ENCODE measurements at places on chromosomes 13 and 19.

GRCh38 chr13:75869981-75870380 lies 233.9 kb downstream of the LMO7 start:
- no peak for DNase-seq

DNA sequence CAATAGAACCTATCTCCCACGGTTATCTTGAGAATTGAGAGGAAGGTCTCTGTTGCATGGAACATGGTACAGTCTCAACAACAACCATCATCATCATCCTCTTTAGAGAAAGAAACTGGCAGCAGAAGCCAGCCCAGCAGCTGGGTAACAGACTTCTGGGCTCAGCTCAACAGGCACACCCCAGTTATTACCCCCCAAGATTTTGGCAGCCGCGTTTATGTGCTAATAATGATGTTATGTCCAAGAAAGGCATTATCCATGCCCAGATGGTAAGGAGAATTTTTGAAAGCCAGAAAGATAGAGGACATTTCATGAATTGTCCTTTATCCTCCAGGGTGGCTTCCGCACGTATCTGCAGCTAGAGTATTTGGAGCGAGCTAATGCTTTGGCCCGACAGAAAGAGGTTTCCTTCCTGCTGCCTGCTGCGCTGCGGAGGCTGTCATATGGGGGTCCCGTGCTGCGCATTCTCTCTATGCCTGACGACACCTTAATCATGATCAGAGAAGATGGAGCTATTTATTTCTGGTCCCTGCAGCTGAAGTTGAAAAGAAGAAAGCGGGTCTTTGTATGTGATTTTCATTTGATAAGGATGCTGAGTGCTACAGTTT lies 89.9 kb downstream of the TEX26 start:
- DNase-seq = no peak

DNA sequence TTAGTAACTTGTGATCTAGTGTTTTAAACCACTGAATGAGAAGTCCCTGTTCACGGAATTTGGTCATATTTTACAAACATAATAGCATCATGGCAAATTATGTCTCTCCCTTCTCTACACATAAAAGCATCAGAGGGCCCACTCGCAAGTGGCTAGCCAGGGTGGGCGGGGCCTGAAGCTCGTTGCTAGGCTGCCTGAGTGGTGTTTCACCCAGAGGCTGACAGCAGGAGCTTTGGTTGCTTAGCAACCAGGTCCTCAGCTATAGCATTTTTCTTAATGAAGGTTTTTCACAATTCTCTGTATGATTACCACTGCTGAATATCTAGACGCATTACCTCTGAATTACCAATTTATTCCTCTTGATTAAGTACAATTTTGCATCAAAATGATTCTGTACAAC lies 126.5 kb downstream of the NALCN start:
- peak; percentile 84 for DNase-seq

DNA sequence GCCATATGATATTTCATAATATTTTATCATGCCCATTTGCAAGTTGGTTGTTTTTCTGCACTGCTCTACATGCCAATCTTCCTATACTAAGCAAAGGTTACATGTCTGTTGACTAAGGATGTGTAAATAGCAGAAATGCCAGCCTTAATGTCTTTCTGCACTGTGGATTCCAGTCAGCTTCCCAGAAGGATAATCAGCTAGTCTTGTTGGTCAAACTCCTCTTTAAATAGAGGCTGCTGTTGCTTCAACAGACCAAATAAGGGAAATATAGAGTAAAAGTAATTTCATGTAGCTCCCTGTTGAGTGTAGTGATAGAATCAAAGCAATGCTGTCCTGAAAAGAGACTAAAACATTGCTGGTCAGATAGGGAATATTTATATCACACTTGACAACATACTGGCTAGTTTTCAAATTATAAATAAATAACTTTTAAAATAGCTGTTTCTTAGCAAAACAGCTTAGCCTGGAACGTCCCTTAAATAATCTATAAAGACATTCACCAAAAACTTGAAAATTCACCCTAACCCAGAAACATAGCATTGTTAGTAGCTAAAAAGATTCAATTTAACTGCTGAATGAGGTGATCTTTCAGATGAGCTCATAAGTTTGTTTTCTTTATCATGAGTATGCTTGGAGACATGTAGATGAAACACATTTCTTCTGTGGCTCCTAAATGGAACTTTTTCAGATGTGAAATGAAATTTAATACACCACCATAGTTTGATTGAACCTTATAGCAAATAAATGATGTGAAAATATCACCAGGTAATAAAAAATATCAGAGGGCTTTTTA lies 56.6 kb downstream of the FRY start:
- DNase-seq = no peak

- DNase-seq = no peak
These were observed 22.8 kb downstream of the COL4A2 start for GRCh38 chr13:110329798-110330461.

GRCh38 chr19:2888731-2889224 lies 11.9 kb upstream of the ZNF57 start:
- no peak for DNase-seq

- DNase-seq = no peak
These were observed 2.8 kb upstream of the CEACAM5 start for GRCh38 chr19:41705393-41706174.

DNA sequence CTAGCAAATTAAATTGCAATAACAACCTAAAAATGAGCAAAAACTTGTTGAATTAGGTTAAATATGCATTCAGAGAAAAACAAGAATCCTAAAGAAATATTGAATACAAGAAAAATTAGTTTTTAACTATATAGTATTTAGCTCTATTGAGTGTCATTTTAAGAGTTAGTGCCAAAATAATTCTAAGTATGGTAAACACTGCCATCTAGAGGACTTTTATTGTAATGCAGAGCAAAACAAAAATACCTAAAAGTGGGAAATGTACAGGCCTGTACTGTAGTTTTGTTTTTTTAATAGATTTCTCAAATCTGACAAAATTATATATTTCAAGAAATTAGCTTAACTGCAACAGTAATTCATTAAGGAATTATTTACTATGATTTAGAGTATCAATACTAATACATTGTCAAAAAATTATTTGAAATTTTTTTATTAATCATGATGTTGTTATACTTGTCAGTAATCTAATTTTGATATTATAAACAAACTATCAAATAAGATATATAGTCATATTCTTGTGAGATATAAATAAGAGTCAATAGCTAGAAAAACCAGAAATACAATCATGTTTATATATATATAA lies 8.2 kb upstream of the PCDH9 start:
- DNase-seq = no peak

DNA sequence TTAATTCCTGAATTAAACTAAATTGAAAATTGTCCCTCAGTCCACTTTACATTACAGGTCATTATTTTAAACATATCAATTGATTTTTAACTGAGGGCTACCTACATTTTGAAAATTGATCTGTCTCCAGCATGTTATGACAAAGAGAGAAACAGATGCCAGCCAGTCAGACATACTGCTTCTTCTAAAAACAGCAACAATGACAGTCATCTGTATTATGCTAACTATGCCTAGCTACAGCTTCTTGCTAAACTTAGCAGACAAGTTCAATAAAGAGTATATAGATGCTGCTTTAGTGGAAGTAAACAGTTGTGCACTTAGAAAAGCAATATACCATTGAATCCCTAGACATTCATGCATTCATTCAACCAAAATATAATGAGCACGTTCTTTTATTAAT lies 48.6 kb upstream of the EEF1AKMT1 start:
- DNase-seq = no peak

- no peak for DNase-seq
These were observed 262.1 kb downstream of the PCDH9 start for GRCh38 chr13:66967811-66968597.

DNA sequence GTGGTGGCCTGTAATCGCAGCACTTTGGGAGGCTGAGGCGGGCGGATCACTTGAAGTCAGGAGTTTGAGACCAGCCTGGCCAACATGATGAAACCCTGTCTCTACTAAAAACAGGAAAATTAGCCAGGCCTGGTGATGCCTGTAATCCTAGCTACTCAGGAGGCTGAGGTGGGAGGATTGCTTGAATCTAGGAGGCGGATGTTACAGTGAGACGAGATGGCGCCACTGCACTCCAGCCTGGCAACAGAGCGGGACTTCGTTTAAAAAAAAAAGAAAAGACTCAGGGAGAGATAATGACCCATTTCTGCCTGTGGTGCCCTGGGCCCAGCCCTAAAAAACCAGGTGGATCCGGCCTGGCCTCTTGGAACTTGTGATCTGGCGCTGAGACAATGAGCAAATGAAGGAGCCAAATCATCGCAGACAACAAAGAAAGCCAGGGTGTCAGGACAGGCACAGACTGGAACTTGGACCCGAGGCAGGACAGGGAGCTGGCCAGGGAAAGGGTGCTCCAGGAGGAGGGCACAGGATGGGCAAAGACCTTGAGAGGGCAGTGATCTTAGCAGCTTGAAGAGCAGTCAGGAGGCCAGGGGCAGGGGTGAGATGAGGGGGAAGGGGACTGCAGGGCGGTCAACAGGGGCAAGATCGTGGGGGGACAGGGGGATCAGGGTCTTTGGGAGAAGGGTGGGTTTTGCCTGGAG lies 962 bp upstream of the JAK3 start:
- DNase-seq = no peak

GRCh38 chr13:69008499-69008898 lies 1099.1 kb upstream of the ATXN8OS start:
- DNase-seq = no peak

DNA sequence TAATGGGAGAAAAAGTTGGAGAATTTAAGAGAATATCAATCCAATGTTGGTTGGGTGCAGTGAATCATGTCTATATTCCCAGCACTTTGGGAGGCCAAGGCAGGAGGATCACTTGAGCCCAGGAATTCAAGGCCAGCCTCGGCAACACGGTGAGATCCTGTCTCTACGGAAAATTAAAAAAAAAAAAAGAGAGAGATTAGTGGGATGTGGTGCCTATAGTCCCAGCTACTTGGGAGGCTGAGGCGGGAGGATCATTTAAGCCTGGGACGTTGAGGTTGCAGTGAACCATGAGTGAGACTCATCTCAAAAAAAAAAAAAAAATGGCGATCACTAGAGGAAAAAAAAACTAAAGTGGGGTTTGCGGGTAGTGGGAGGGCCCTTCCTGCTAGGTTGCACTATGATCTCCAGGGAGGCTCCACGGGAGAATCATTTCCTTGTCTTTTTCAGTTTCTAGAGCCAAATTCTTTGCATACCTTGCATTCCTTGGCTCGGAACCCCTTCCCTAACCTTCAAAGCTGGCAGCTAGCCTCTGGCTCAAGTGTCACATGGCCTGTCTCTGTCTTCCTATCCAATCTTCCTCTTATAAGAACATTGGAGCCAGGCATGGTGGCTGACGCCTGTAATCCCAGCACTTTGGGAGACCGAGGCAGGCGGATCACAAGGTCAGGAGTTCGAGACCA lies 5.8 kb upstream of the ERCC2 start:
- no peak for DNase-seq

DNA sequence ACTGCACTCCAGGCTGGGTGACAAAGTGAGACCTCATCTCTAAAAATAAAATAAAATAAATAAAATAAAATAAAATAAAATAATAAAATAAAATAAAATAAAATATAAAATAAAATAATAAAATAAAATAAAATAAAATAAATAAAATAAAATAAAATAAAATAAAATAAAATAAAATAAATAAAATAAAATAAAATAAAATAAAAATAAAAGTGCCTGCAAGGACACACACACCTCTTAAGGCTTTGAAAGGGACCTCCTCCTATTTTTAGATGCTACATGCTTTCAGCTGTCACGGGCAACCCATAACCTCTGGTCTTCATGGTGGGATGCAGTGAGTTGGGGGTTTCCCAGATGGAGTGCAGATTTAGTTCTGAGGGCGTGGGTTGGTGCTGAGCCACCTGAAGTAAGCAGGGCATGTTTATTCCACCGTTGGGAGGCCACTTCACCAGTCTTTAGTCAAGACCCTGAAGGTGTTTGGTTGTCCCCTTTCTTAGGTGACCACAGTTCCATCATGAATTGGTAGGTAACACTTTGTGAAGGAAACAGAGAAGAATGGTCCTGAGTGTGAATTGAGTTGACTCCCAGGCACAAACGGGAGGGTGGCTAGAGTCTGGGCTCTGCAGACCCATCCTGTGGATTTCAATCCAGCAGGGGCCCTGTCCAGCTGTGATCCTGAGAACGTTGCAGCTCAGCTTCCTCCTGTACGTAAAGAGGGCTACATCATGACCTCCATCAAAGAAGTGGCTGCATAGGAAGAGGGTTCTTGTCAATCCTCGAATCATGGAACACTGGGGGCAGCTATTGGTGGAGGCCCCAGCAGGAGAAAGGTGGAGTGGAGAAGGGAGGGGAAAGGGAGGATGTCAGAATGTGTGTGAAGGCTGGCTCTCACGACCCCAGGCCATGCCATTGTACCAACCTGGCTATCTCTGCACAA lies 234.2 kb downstream of the ZNF536 start:
- no peak for DNase-seq

DNA sequence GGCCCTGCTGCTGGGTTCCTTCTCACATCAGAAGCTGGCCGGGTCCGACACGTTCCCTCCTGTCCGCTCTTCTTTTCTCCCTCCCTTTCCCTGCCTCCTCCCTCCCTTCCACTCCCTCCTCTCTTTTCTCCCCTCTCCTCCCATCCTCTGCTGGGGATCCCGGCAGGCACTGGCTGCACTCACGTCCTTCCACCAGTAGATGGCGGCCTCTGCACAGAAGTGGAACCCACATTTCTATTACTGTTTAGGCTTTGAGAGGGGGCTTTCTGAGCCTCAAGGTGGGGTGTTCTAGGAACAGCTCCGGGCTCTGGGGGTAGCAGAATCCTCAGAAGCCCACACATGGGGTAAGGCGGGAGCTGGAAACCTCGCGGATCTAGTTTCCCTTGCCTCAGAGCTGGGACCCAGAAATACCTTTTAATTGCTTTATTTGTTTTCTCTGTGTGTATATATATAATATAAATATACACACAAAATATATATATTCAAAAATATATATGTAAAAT lies 294.2 kb downstream of the ZNF536 start:
- peak; percentile 59 for DNase-seq

DNA sequence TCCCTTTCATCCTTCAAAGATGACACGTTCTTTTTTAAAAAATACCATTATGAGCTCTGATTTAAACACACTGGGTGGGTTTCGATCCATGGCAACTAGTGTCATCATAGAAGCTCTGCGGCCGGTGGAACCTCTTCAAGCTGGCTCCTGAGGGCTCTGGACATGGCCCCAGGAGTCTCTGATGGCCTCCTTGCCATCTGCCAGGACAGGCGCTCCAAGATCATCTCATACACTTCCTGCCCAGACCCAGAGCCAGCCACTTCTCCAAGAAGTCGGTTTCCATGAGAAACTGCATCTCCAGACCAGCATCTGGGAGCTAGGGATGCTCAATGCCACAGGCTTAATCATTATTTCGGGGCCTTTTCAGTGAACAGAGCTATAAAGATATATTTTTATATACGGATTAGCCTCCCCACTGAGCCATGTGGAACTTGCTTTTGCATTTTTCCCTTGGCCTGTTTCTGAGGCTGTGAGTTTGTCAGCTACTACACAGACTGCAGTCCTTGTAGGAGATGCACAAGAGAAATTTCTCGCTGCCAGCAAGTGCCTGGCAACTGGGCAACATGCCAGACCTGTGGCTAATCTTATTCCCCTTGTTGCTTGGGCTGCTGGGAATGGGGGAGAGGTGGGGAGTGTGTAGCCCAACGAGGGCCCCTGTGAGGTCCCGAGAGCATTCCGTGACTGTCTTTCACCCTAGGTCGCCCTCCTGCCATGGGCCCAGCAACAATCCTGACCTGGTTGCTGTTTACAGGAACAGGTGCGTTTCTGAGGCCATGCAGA lies 15.9 kb downstream of the SUGP1 start:
- DNase-seq = no peak

Measured in NCI-H2171 (cell line).